ENCODE measurements at places on chromosomes 1 and 21.

GRCh38 chr21:45537111-45537745 lies 5.0 kb downstream of the SLC19A1 start:
- no peak for DNase-seq

GRCh38 chr1:240517891-240518290 lies 94.1 kb downstream of the GREM2 start:
- no peak for DNase-seq

DNA sequence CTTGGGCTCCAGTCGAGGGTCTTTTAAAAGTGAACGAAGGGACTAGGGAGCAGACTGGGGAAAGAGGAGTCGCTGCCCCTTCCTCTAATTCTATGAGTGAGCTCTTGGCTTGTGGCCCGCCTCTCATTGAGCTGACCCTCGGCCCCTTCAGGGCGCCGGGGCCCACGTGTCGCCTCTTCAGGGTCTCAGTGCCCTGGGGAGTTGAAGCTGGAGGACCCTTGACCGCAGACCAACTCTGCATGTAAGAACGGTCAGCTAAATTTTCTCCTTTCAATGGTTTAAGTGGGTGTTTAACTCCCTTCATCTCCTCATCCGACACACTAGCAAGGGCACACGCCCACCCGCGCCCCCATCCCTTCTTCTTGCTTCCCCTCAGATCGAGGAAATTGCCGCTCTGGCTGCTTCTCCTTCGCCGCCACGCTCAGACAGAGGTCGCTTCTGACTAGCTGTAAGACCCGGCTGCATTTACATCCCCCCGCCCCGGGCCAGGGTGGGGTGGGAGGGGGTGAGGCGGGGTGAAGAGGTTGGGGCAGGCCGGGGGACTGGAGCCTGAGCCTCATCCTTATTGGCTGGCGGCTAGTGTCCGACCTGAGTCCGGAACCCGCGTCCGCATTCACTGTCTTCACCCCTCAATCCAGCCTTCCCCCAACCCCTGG lies 10.9 kb downstream of the NR5A2 start:
- no peak for DNase-seq

DNA sequence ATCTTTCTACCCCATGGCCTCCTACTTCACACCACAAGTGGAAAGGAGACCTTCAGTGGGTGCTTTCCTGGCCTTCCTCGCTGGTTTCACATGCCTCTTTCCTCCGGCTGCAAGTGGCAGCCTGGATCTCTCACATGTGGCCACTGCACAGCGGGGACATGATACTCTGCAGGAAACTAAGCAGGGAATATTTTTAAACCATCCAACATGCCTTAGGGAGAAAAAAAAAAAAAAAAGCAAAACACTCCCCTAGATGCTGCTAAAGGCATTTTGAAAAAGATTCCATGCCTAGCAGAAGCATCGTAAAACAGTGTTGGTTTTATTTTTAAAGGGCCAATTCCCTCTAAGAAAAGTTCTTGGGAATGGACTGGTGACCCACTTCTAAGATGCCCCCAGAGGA lies 12.2 kb upstream of the GJA5 start:
- DNase-seq: no peak

GRCh38 chr1:117605164-117605773 lies 579 bp upstream of the TENT5C start:
- no peak for DNase-seq

DNA sequence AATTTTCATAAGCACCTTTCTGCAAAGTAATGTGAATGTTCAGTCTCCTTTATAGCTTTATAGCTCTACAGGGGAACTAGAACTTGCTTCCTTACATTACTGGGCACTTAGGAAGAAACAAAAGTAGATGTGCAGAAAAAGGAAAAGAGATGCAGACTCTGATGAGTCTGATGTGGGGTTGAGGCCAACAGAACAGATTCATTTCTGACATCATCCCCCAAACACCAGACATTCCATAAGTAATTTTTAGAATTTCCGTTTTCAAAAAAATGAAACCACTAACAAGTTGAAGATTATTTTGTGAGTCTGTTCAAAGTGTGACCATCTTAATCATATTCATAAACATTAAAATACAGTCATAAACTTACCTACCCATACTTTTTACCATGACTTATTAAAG lies 96.0 kb downstream of the NRIP1 start:
- DNase-seq: no peak

- DNase-seq: no peak
These were observed 1271.4 kb downstream of the KCNT2 start for GRCh38 chr1:195336812-195337211.

- no peak for DNase-seq
These were observed 127.7 kb upstream of the HOOK1 start for GRCh38 chr1:59687081-59687480.

GRCh38 chr1:161111527-161111926 lies 6.3 kb downstream of the PFDN2 start:
- DNase-seq: no peak

GRCh38 chr1:1250786-1251284 lies 4.3 kb upstream of the C1QTNF12 start:
- peak; percentile 53 for DNase-seq

GRCh38 chr1:108893141-108893530 lies 16.4 kb downstream of the GPSM2 start:
- no peak for DNase-seq

GRCh38 chr1:62964141-62964540 lies 180.2 kb downstream of the ATG4C start:
- no peak for DNase-seq

GRCh38 chr1:11358984-11359383 lies 86.0 kb downstream of the UBIAD1 start:
- no peak for DNase-seq

All from activated CD4-positive, alpha-beta T cell treated with anti-CD3 and anti-CD28 coated beads, Interleukin-2, amount 50 U/mL, for 4 hours (primary cell).